ENCODE measurements at places on chromosomes 11 and 22.
A peak's percentile ranks its signal among the peaks of the same experiment; 100 is the strongest.

- no peak overlapping the region for H3K4me3 ChIP-seq
- no peaks in the 10 kb centered on the region for H3K27me3 ChIP-seq
- peaks cover 2% of the 10 kb centered on the region for H3K36me3 ChIP-seq
- no peak for DNase-seq
- no peak overlapping the region for H3K27ac ChIP-seq
- H3K4me1 ChIP-seq, result peaks cover 6% of the 10 kb centered on the region
Observed at GRCh38 chr11:68315171-68315920, 3.0 kb downstream of the LRP5 start.

- no peaks in the 10 kb centered on the region for H3K36me3 ChIP-seq
- H3K4me3 ChIP-seq, result no peak overlapping the region
- H3K27ac ChIP-seq, result no peak overlapping the region
- H3K27me3 ChIP-seq, result no peaks in the 10 kb centered on the region
- no peak for DNase-seq
- no peaks in the 10 kb centered on the region for H3K4me1 ChIP-seq
Observed at GRCh38 chr11:6794639-6795038, 4.8 kb downstream of the OR6A2 start.

DNA sequence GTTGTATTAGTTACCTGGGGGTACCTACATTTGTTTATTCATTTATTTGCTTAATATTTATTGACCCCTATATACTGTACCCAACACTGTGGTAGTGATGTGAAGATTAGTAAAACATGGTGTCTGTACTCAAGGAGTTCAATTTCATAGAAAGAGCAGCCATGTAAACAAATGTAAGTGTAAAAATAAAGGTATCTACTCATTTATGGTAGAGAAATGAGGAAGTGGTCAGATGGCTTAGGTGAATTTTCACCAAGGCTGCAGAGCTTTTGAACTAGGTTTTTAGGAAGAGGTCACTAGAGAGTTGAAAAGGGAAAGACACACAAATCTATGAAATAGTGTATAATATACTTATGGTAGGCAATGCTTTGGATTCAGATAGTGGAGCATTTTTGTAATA, 11.1 kb downstream of the CTR9 start:
- H3K36me3 ChIP-seq, result peaks cover 21% of the 10 kb centered on the region
- H3K4me3 ChIP-seq, result no peak overlapping the region
- no peak for DNase-seq
- no peaks in the 10 kb centered on the region for H3K27me3 ChIP-seq
- H3K4me1 ChIP-seq, result no peaks in the 10 kb centered on the region
- no peak overlapping the region for H3K27ac ChIP-seq

GRCh38 chr22:19478045-19478900, 720 bp downstream of the UFD1 start:
- peaks cover 3% of the 10 kb centered on the region for H3K4me1 ChIP-seq
- peak overlapping the region; percentile 98 for H3K4me3 ChIP-seq
- no peaks in the 10 kb centered on the region for H3K27me3 ChIP-seq
- no peak overlapping the region for H3K27ac ChIP-seq
- H3K36me3 ChIP-seq, result peaks cover 20% of the 10 kb centered on the region
- no peak for DNase-seq

GRCh38 chr11:44308923-44309477, 939 bp downstream of the ALX4 start:
- H3K4me1 ChIP-seq, result no peaks in the 10 kb centered on the region
- peak overlapping the region; percentile 47 for H3K4me3 ChIP-seq
- H3K27me3 ChIP-seq, result peaks cover 96% of the 10 kb centered on the region
- H3K27ac ChIP-seq, result no peak overlapping the region

DNA sequence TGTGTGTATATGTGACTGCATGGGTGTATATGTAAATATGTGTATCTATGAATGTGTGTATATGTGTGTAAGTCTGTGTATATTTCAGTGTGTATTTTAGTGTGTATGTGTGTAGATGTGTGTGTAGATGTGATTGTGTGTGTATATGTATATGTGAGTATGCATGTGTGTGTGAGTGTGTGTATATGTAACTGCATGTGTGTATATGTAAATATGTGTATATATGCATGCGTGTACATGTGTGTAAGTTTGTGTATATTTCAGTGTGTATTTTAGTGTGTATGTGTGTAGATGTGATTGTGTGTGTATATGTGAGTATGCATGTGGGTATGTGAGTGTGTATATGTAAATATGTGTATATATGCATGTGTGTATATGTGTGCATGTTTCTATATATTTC, 169.9 kb downstream of the MN1 start:
- H3K36me3 ChIP-seq, result no peaks in the 10 kb centered on the region

DNA sequence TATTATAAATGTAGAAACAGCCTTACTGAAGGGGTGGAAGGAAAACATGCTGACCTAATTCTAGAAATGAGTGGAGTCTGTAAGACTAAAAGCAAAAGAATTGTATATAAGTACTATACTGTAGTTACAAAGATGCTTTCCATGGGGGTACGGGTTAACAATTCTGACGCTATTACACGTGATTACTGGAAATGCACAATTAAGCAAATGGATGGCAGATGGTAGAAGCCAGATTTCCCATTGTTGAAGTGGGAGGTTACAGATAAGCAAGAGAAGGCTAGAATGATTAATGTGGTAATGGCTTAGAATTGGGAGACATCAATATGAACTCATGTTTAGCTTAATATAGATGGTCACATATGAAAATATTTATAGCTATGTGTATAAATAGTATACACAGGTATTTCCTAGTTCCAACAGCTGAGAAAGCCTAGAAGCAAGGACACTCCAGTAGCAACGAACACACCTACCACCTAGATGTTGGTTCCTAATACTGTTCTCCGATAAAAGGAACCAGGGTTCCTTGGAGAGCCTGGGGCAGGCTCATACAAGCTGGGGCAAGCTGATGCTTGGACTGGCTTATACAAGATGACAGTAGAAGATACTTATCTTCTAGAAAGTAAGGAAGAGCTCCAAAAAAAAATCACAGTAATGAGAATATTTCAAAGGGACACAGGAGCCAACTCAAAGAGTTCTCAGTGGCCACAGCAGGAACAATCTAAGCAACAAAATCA, 13.5 kb downstream of the SMC1B start:
- no peaks in the 10 kb centered on the region for H3K36me3 ChIP-seq
- no peak for DNase-seq
- H3K27me3 ChIP-seq, result no peaks in the 10 kb centered on the region
- H3K4me3 ChIP-seq, result no peak overlapping the region
- H3K4me1 ChIP-seq, result no peaks in the 10 kb centered on the region

Measured in H9 (cell line).